ENCODE measurements at places on chromosomes 2 and 18.

GRCh38 chr2:150350500-150350899 is 137.0 kb downstream of the RND3 start:
- no peak for DNase-seq

- DNase-seq, result no peak
Observed at GRCh38 chr2:47079515-47080412, 75.3 kb downstream of the STPG4 start.

GRCh38 chr18:34098109-34098508 is 126.6 kb downstream of the NOL4 start:
- no peak for DNase-seq

DNA sequence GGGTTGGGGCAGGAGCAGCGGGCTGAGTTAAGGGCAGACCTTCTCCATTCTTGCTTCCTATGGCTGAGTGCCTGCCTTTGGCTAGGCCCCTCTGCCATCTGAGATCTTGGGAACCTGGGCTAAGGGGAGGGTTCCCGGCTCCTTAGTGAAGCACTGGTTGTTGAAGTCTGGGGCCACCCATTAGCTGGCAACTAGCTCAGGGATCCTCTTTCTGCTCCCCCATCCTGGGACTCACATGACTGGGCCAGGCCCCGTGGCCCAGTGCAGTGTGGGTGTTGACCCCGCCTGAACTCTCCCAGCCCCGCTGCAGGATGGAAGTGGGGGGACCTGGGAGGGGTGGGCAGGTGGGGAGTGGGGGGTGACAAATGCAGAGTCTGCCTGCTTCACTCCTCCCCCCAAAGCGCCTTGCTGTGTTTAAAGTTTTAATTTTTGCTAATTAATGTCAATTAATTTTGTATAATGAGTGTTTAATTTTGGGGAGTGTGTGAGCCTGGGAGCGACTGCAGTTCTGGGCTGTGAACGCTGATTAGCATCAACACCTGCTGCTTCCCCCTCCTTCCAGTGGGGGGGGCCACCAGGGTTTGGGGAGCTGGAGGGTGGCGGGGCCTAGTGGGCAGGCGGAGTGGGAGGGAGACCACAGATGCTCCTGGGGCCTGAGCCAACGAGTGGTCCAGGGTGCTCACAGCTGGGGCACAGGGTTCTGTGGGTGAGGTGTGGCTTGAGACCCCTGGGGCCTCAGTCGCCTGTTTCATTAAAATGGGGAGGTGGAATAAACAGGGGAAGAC is 55.2 kb downstream of the EMX1 start:
- no peak for DNase-seq

DNA sequence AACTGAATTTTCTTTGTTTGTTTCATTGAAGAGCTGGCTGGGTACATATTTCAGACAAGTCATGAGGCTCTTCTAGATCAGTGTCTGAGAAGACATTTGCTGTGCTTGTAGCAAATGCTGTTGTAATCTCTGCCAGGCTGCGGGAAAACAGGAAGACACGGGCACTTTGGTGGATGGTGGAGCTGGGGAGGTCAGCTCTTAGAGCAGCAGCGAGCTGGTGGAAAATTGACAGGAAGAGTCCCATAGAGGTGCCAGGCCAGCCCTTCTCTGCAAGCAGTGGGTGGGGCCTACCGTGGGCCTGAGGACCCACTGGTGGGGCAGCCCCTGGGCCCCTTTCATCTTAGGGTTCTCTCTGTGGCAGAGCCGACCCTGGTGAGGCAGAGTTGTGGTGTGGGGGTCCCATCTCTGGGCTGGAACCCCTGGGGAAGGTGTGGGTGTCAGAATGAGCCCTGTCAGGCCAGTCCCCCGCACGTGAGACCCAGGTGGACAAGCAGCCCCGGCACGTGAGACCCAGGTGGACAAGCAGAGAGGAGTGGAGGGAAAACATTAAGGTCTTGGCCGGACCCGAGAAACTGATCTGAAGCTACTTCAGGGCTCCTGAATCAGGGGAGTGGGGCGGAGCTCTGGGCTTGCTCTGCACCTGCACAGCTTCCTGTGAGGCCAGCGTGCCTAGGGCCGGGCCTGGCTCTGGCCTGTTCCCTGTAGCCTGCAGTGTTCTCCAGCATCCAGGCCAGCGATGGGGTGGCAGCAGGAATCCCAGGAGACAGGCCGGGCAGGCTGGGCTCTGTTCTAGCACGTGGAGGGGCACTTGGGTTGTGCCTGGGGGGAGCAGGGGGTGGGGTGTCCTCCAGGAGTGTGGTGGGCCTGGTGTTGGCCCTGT is 273.5 kb upstream of the HDAC4 start:
- DNase-seq, result no peak

DNA sequence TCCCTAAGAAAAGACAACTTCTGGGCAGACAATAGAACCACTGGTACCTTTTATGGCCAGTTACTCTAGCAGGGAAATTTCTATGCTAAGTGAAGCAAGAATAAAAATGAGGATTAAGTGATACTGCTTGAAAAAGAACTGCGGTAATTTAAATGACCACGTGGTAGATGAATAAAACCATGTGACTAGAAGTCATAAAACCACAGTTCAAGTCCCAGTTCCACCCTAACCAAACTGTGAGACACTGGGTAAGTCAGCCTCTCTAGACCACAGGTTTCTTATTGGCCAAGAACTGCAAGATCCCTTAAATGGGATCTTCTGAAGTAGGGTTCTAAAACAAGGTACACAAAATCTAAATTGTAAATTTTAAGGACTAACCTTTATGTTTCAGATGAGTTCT is 12.7 kb downstream of the TMEM237 start:
- no peak for DNase-seq

GRCh38 chr2:45728458-45728942 is 77.0 kb downstream of the PRKCE start:
- DNase-seq, result no peak

- DNase-seq, result no peak
Observed at GRCh38 chr2:144459937-144460336, 60.0 kb downstream of the ZEB2 start.

DNA sequence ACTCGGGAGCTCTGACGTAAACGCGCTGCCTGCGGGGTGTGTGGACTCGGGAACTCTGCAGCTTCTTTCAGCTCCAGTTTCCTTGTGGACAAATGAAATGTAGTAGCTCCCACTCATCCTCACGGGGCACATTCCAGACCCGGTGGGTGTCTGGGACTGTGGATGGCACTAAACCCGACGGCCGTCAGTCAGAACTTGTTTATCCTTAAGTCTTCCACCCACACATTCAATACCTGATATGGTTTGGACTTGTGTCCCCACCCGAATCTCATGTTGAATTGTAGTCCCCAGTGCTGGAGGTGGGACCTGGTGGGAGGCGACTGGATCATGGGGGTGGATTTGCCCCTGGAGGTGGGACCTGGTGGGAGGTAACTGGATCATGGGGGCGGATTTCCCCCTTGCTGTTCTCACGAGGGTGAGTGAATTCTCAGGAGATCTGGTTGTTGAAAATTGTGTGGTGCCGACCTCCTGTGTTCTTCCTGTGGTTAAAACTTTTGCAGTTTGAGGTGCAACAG is 81.2 kb upstream of the SNTG2 start:
- no peak for DNase-seq

DNA sequence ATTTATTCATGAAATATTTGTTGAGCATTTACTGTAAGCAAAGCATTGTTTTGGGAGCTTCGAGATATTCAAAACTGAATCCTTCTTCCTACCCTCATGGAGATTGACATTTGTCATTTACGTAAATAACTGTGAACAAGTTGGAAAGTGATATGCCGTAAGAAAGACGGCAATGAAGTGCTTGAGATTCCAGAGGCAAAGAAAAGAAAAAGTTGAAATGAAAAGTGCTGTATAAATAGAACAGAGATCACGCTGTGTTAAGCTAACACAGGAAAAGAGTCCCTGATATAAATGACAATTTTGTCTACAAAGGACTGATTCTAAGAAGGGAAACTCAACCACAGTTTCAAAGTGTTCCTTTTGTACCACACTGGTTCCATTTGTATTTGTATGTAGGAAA is 1.8 kb downstream of the CHRNA1 start:
- no peak for DNase-seq

DNA sequence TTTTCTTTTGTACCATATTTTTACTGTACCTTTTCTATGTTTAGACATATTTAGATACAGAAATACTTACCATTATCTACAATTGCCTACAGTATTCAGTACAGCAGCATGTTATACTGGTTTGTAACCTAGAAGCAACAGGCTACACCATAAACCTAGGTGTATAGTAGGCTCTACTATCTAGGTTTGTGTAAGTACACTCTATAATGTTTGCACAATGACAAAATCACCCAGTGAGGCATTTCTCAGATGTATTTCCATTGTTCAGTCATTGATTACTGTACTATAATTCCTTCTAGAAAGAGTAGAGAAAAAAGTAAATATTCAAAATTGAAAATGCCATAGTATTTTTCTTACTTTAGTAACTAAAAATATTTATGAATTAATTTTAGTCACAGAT is 490.1 kb upstream of the REG3G start:
- no peak for DNase-seq

DNA sequence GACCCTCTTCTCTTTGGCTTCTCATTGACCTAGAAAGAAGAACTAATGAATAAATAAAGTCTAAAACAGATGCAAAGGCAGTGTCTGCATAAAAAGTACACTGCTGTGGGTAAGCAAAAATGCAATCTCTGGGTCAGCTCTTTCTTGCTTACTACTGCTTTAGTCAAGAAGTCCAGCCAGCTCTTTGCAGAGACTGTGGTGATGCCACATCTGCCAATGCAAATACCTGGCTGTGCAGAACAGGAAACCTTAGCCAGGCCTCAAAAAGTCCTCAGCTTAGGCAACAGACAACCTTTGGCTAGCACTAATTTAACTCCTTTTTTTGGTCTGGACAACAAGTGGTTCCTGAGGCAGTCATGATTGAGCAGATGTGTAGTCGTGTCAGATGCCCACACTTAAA is 73.6 kb upstream of the RND3 start:
- no peak for DNase-seq

DNA sequence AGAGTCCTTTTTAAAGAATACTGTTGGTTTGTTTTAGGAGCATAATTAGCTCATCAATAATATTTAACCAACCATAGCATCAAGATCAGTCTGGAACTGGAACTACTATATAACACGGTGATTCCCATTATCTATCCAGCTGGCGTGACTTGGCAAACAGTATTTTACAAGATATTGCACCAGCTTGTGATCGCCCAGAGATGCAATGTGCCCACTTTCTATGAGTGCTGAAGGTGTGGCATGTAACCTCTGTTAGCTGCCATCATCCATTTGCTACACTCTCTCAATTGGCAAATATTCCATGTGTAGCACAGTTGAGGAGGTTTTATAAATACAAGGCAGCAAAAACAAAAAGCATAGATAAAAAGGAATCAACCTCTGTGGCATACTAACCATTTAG is 64.9 kb downstream of the FIGN start:
- peak; percentile 88 for DNase-seq

GRCh38 chr2:42214669-42215068 is 45.5 kb downstream of the EML4 start:
- DNase-seq, result no peak

GRCh38 chr2:131043199-131044074 is 49.8 kb downstream of the FAM168B start:
- DNase-seq, result no peak

DNA sequence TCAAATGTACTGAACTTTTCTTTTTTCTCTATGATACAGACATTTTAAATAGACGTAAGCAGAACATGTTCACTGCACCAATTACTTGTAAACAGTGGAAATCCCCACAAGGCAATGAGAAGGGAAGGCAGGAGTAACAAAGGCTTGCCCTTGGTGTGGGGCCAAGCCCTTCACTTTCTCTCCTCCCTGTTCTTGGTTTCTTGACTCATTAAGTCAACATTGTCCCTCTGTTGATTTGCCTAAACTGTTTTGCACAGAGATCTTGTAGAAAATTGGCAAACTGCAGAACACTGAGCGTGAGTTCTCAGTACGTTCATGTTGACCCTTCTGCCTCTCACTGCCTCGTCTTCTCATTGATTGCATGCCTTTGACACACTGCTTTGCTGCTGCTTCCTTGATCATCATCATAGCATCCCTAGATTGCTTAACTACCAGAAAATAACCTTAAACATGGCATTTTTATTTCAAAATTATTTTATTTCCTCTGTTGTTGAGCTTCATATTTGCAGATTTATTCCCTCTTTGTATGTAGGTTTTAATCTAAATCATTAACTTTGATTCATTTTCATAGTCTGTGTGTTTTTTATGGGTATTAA is 257.7 kb downstream of the PTGR3 start:
- no peak for DNase-seq

GRCh38 chr2:215540658-215541057 is 104.8 kb upstream of the FN1 start:
- DNase-seq, result no peak

GRCh38 chr2:58667137-58667774 is 426.1 kb upstream of the FANCL start:
- DNase-seq, result no peak

- no peak for DNase-seq
Observed at GRCh38 chr2:199444749-199445148, 13.0 kb downstream of the SATB2 start.

- DNase-seq, result no peak
Observed at GRCh38 chr2:152391318-152391717, 56.3 kb downstream of the FMNL2 start.

GRCh38 chr2:190789074-190790004 is 91.3 kb upstream of the GLS start:
- DNase-seq, result no peak

GRCh38 chr2:172100935-172101820 is 1.5 kb downstream of the DLX2 start:
- peak; percentile 33 for DNase-seq

- DNase-seq, result no peak
Observed at GRCh38 chr18:73976433-73976832, 171.2 kb downstream of the FBXO15 start.

DNA sequence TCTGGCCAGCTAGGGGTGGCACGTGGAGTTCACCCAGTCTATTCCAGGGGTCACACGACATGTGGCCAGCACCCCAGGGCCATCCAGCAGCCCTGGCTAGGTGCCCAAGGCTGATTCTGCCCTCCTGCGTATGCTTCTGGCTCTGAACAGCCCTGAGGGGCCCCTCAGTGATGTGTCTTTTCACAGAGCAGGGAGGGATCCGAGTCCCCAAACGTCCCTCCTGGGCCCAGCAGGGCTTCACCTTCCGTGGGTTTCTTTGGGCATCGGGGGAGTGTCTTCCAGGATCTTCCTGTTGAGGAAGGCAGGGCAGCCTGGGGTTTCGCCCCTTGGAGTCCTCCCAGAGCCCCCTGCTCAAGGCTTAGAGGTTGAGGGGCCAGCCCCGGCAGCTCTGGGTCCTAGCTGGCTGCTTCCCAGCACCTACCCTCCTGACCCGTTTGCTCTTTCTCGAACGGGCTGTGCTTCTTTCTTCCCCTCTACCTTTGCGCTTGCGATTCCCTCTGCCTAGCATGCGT is 165.9 kb downstream of the DYSF start:
- DNase-seq, result no peak

GRCh38 chr2:134718023-134718816 is 580 bp downstream of the TMEM163 start:
- peak; percentile 22 for DNase-seq

DNA sequence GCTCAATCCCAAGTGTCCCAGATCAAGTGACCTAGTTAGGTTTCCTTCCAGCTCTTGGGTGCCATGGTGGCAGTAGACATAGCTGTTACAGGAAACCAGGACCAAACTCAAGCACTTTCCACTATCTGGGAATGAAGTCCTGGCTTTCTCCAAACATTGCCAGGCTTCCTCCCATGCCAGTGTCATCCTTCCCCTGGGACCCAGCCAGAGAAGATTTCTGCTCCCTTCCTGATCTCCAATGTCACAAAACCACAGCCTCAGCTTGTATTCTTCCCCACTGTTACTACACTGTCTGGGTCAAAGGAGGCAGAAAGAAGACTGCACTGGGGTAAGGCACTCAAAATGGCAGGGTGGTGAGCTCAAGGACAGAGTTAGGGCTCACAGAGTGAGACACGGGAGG is 347.1 kb downstream of the TNS1 start:
- DNase-seq, result no peak
